ENCODE measurements at places on chromosomes 3 and 15. TPM values are rescaled to one million over a fixed set of nuclear protein-coding genes. Genes with fewer than 3 reads are reported as not detected.

DNA sequence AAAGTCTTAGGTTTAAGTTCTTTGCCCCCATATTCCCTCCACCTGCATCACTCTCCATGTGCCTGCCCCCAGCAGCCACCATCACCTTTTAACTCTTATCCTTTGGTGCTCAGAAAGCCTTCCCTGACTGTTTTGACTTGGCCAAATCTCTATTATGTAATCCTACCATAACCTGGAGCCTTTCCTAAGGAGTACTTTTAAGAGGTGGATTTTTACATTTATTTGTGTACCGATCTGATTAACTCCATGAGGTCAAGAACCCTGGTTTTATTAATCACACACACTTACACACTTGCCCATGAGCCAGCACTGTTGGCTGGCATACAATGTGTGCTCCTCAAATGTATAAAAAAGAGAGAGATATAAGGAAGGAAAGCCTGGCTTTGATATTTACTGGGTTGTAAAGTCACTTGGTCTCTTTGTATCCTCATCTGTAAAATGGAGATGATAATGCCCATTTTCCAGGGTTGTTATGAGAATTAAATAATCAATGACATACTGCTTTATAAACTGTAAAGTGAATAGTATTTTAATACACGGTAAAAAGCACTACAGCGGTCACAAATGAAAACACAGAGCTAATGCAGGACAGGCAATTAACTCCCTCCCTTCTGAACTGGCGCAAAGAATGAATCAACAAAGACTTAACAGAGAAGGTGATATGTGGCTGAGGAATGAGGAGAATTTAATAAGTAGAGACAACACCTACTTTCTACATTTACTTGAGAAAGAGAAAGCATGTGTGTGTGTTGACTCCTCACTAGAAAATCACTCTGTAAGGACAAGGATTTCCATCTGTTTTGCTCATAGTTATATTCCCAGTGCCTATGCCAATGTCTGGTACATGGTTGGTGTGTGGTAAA is 45.4 kb downstream of the ATP13A4 start:
- no peak for DNase-seq
- no peaks in the 10 kb centered on the region for H3K36me3 ChIP-seq
- H3K4me3 ChIP-seq: no peak overlapping the region
- H3K27ac ChIP-seq: peak overlapping the region; percentile 34
- H3K27me3 ChIP-seq: no peaks in the 10 kb centered on the region
- H3K4me1 ChIP-seq: peaks cover 4% of the 10 kb centered on the region

DNA sequence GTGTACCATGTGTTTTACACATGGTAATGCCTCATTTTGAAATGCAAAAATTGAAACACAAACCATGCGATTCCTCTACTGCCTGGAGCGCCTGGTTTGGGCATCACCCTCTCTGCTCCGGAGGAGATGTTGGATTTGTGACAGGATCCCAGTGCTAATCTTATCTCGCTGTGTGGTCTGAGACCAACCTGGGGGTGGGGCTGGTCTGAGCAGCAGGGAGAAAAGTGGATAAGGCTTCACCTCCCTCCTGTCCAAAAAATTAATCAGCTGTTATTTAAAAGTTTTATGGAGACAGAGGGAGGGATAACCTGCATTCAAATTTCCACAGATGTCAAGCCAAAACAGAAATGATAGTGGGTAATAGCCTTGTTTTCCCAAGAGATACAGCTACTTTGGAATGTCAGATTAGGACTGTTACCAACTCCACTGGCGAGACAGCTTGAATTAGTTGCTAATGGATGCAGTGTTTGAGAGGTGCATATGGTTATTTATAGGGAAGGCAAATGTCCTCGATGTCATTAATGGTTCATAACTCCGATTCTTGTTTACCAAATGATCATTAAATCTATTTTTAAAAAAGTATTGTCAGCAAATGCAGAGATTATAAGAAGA is 54.0 kb upstream of the SKOR1 start:
- no peak overlapping the region for H3K27ac ChIP-seq
- H3K36me3 ChIP-seq: peaks cover 3% of the 10 kb centered on the region
- peaks cover 39% of the 10 kb centered on the region for H3K4me1 ChIP-seq
- no peak overlapping the region for H3K4me3 ChIP-seq
- H3K27me3 ChIP-seq: peaks cover 7% of the 10 kb centered on the region
- no peak for DNase-seq

GRCh38 chr3:149592758-149593240 is 65.0 kb downstream of the WWTR1 start:
- H3K27ac ChIP-seq: no peak overlapping the region
- H3K4me3 ChIP-seq: no peak overlapping the region
- H3K27me3 ChIP-seq: no peaks in the 10 kb centered on the region

- no peak overlapping the region for H3K27ac ChIP-seq
- H3K27me3 ChIP-seq: peaks cover 26% of the 10 kb centered on the region
- H3K36me3 ChIP-seq: no peaks in the 10 kb centered on the region
- no peak for DNase-seq
- H3K4me1 ChIP-seq: no peaks in the 10 kb centered on the region
- no peak overlapping the region for H3K4me3 ChIP-seq
Observed at GRCh38 chr15:26038693-26039092, 175.6 kb upstream of the ATP10A start.

- no peak overlapping the region for H3K27ac ChIP-seq
- no peaks in the 10 kb centered on the region for H3K27me3 ChIP-seq
- no peak overlapping the region for H3K4me3 ChIP-seq
Observed at GRCh38 chr3:164537485-164537884, 540.8 kb downstream of the SI start.

- H3K27ac ChIP-seq: peak overlapping the region; percentile 100
- peaks cover 49% of the 10 kb centered on the region for H3K4me1 ChIP-seq
- H3K4me3 ChIP-seq: peak overlapping the region; percentile 100
- no peak for DNase-seq
Observed at GRCh38 chr3:185934767-185935464, 2.9 kb downstream of the TRA2B start.

GRCh38 chr15:51327081-51327480 is 11.3 kb downstream of the CYP19A1 start:
- no peak for DNase-seq
- no peak overlapping the region for H3K4me3 ChIP-seq
- no peaks in the 10 kb centered on the region for H3K36me3 ChIP-seq
- no peaks in the 10 kb centered on the region for H3K27me3 ChIP-seq
- no peaks in the 10 kb centered on the region for H3K4me1 ChIP-seq

- H3K4me1 ChIP-seq: peaks cover 8% of the 10 kb centered on the region
- DNase-seq: no peak
- no peak overlapping the region for H3K4me3 ChIP-seq
- no peaks in the 10 kb centered on the region for H3K36me3 ChIP-seq
- H3K27me3 ChIP-seq: no peaks in the 10 kb centered on the region
- no peak overlapping the region for H3K27ac ChIP-seq
Observed at GRCh38 chr3:21893242-21893641, 142.2 kb upstream of the ZNF385D start.

DNA sequence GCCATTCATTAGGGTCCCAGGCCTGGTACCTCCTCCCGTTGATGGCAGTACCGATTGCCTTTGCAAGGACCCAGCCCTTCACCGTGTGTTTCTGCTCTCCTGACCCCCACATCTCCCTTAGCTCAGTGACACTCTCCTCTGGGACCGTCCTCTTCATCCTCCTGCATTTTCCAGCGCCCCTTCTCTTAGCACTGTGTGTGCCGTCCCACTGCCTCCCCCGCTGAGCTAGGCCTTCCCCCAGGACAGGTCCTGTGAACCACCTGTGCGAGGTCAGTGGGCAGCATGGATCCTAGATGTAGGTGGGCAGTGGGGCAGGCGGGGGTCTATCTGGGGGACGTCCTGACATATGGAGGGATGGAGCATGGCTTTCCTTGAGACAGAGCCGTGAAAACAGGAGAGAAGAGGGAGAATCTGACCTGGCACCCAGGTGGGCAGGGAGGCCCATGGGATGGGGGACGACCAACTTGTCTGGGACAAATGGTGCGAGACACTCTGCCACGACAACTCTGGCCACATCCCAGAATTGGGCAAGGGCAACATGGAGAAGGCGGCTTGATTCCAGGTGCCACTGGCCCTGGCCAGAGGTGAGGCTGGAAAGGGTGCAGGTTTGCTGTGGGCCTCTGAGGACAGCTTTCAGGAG is 87.7 kb upstream of the ALDH1L1 start:
- H3K27ac ChIP-seq: no peak overlapping the region
- peaks cover 16% of the 10 kb centered on the region for H3K4me1 ChIP-seq
- H3K4me3 ChIP-seq: peak overlapping the region; percentile 86
- H3K27me3 ChIP-seq: peaks cover 10% of the 10 kb centered on the region
- H3K36me3 ChIP-seq: no peaks in the 10 kb centered on the region

GRCh38 chr3:23832523-23832922 is 26.8 kb downstream of the UBE2E1 start:
- no peak overlapping the region for H3K4me3 ChIP-seq
- no peaks in the 10 kb centered on the region for H3K27me3 ChIP-seq
- H3K27ac ChIP-seq: no peak overlapping the region
- peaks cover 38% of the 10 kb centered on the region for H3K4me1 ChIP-seq

DNA sequence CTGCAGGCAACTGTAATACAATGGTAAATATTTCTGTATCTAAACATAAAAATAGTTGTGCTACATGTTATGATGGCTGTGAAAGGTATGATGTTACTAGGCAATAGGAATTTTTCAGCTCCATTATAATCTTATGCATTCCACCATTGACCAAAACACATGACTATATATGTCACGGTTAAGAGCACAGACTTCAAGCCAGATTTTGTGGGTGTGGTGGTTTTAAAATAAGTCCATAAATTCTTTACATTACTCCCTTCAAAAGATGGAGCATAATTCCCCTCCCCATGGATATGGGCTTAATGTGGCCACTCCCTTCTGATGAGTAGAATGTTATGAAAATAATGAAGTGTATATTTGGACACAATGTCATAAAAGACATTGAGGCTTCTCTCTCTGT is 88.4 kb upstream of the TBC1D5 start:
- no peak for DNase-seq
- H3K27me3 ChIP-seq: no peaks in the 10 kb centered on the region
- H3K4me3 ChIP-seq: no peak overlapping the region
- no peaks in the 10 kb centered on the region for H3K36me3 ChIP-seq

GRCh38 chr3:36843065-36844051 is 79.0 kb upstream of the DCLK3 start:
- H3K4me3 ChIP-seq: no peak overlapping the region
- no peaks in the 10 kb centered on the region for H3K4me1 ChIP-seq
- no peak for DNase-seq
- peaks cover 21% of the 10 kb centered on the region for H3K36me3 ChIP-seq

GRCh38 chr3:177554895-177555759 is 357.8 kb upstream of the TBL1XR1 start:
- no peak overlapping the region for H3K27ac ChIP-seq
- peaks cover 19% of the 10 kb centered on the region for H3K4me1 ChIP-seq
- no peak for DNase-seq
- peaks cover 3% of the 10 kb centered on the region for H3K36me3 ChIP-seq
- H3K4me3 ChIP-seq: no peak overlapping the region

DNA sequence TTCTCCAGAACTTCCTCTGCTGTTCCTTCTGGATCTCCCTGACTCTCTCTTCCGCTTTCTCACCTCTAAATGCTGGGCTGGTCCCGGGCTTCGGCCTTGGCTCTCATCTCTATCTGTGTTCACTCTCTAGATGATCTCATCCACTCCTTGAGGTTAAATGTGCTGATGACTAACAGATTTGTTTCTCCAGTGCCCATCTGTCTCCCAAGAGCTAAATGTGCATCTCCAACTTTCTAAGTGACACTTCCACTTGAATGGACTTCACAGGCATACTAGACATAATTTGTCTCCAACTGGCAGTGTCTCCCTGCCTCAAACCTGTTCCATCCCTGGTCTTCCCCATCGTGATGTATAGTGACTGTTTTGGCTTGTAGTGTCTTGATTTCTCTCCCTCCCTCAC is 95.3 kb downstream of the ITPR1 start:
- no peaks in the 10 kb centered on the region for H3K36me3 ChIP-seq
- DNase-seq: no peak
- peaks cover 32% of the 10 kb centered on the region for H3K4me1 ChIP-seq
- no peaks in the 10 kb centered on the region for H3K27me3 ChIP-seq
- H3K27ac ChIP-seq: no peak overlapping the region

DNA sequence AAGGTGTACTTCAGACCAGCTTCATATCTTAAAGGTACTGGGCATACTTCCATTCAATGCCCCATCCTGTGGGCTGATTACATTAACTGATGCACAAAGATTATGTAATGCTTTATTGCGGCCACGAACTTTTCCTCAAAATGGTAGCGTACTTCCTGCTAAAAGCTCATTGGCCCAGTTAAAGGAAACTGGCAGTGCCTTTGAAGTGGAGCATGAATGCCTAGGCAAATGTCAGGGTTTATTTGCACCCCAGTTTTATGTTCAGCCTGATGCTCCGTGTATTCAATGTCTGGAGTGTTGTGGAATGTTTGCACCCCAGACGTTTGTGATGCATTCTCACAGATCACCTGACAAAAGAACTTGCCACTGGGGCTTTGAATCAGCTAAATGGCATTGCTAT is 3.4 kb downstream of the SKIL start:
- peaks cover 25% of the 10 kb centered on the region for H3K4me1 ChIP-seq
- H3K36me3 ChIP-seq: peaks cover 33% of the 10 kb centered on the region
- no peak for DNase-seq
- H3K27ac ChIP-seq: no peak overlapping the region
- no peaks in the 10 kb centered on the region for H3K27me3 ChIP-seq
- peak overlapping the region; percentile 59 for H3K4me3 ChIP-seq

DNA sequence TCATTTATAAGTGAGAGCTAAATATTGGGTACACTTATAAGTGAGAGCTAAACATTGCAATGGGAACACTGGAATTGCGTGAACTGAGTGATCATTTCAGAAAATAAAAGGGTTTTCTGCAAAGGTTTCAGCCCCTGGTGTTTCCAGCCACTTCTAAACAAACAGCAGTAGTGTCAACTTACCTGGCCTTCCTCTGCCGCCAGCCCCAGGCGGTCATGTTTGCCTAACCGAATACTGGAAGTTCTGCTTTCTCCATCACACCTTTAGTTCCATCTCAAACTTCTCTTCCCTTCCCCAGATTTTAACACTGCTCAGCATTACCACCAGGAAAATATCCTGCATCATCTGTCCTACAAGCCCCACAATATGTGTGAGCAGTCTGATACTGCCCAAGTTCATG is 58.6 kb downstream of the MRPL3 start:
- no peak overlapping the region for H3K27ac ChIP-seq
- DNase-seq: no peak
- H3K36me3 ChIP-seq: no peaks in the 10 kb centered on the region
- H3K4me1 ChIP-seq: no peaks in the 10 kb centered on the region

DNA sequence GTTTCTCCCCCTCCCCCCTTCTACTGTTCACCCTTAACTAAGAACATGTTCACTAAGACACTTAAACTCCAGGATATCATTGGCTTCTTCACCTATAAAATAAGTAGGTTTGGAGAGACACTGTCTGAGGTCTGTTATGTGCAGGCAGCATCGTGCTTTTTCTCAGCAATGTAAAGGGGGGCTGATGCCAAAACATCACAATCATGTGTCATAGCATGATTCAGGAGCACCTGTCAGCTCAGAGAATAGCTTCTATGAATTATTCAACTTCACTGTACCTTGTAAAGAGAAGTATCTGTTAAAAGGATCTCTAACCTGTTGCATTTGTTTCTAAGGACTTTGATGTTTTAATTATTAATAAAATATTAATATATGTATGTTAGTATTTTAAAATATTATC is 211.4 kb upstream of the EPHA3 start:
- no peak overlapping the region for H3K27ac ChIP-seq
- DNase-seq: no peak
- H3K36me3 ChIP-seq: no peaks in the 10 kb centered on the region
- no peaks in the 10 kb centered on the region for H3K4me1 ChIP-seq
- no peak overlapping the region for H3K4me3 ChIP-seq

The LCTL gene
- not detected for total RNA-seq

The EBLN2 gene
- total RNA-seq: 6.3 TPM

The IL16 gene
- not detected for total RNA-seq

The SERPINI2 gene
- 0.70 TPM for total RNA-seq

The HPS3 gene
- total RNA-seq: 18.2 TPM

The MUSTN1 gene
- total RNA-seq: 1.8 TPM

The PROK2 gene
- not detected for total RNA-seq

Measured in type B pancreatic cell (in vitro differentiated cells).